Coronary artery (tissue), 2 donors: ENCODE measurements at places on chromosomes 7 and 10.

DNA sequence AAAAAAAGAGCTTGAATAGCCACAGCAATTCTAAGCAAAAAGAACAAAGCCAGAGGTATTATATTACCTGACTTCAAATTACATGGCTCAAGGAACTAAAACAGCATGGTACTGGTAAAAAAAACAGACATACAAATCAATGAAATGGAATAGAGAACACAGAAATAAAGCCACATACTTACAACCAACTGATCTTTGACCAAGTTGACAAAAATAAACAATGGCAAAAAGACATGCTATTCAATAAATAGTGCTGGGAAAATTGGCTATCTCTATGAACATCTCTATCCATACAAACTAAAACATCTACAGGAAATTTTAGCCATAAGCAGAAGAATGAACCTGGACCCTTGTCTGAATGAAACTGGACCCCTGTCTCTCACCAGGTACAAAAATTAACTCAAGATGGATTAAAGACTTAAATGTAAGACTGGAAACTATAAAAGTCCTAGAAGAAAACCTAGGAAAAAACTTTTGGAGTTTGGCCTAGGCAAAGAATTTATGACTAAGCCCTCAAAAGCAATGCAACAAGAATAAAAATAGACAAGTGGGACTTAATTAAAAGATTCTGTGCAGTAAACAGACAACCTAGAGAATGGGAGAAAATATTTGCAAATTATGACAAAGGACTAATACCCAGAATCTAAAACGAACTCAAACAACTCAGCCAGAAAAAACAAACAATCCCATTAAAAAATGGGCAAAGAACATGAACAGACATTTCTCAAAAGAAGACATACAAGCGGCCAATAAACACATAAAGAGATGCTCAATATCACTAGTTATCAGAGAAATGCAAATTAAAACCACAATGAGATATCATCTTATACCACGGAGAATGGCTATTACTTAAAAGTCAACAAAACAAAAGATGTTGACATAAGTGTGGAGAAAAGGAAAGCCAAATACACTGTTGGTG, 72.8 kb upstream of the DDC start:
- no peak for DNase-seq

DNA sequence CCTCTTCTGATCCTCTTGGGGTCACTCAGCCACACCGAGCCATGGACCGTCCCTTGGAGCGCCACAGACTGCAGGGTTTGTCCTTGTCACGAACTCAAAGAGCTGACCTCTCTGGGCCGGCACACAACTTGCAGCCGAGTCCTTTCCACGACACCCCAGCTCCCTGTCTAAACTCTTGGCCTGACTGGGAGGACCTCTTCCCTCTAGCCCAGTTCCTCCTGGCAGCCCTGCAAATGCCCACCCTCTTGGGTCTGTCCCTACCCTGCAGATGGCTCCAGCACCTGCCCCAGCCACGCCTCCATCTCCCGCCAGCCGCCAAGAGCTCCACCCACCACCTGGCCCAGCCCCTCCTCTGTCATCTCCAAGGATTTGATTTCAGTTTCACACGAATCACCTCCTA, 339.2 kb downstream of the DNAJB6 start:
- DNase-seq, result peak; percentile 55

DNA sequence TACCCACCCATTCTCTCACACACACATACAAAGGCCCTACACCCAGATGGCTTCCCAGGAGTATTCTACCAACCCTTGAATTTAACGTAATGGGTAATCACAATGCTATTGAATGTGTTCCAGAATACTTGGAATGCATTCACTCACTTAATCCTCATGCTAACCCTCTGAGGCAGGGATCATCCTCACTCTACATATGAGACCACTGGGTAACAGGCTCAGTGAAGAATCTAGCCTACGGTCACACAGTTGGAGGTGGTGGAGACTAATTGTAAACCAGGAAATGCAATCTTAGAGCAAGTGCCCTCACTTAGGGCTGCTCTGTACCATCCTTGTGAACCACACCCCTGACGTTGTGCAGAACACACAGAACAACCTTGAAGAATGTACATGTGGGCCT, 87.5 kb downstream of the PPP1R3C start:
- no peak for DNase-seq

GRCh38 chr7:8217200-8218068, 44.5 kb downstream of the ICA1 start:
- DNase-seq, result no peak

- DNase-seq, result no peak
Observed at GRCh38 chr10:22690614-22691431, 23.6 kb downstream of the PIP4K2A start.

DNA sequence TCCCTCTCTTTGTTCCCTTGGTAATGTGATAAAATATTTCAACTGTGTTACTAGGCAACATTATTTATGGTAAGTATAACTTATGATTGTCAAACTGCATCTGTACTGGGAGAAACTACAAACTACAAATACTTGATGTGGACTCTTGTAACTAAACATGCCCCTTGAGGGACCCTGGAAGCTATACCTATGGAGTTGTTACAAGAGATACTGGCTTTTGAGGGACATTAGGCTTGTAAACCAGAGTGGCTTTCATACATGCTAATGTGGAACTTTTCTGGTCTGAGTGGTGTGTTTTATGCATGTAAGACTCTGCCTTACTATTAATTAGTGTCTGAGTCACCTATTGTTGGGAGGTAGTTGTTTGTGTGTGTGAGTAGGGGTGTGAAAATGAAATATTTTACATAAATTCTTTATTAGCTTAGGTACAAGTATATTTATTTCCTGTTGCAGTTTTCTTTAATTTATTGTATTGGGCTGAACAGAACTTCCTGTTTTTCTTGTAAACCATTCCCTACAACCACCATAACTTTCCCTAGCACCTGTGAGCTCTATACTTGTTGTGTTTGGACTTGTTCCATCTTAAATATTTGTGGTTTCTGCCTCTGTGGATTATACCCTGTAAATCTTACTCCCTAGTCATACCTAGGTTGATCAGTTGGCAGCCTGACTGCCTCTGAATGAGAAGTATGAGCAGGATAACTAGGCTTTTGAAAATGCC, 49.8 kb downstream of the STK31 start:
- DNase-seq, result no peak

GRCh38 chr10:69649786-69650550, 19.9 kb downstream of the FAM241B start:
- no peak for DNase-seq

DNA sequence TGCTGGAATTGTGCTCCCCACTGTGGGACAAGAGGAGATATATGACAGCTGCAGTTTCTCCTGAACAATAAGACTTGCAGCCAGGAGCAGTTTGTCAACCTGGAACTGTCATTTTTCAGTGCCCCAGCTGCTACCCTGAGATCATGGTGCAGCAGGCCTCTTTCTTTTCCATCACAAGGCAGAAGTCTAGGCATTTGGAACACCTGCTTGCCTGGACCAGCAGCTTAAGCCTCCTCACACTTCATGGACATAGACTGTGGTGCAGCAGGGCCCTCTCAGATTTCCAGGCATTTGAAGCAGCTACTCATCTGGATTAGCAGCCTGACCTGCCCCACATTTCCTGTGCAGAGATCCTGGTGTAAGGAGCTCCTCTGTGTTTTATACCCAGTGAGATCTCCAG, 450.7 kb upstream of the TEX47 start:
- DNase-seq, result no peak

- peak; percentile 65 for DNase-seq
Observed at GRCh38 chr7:2736411-2736914, 48.5 kb downstream of the AMZ1 start.

DNA sequence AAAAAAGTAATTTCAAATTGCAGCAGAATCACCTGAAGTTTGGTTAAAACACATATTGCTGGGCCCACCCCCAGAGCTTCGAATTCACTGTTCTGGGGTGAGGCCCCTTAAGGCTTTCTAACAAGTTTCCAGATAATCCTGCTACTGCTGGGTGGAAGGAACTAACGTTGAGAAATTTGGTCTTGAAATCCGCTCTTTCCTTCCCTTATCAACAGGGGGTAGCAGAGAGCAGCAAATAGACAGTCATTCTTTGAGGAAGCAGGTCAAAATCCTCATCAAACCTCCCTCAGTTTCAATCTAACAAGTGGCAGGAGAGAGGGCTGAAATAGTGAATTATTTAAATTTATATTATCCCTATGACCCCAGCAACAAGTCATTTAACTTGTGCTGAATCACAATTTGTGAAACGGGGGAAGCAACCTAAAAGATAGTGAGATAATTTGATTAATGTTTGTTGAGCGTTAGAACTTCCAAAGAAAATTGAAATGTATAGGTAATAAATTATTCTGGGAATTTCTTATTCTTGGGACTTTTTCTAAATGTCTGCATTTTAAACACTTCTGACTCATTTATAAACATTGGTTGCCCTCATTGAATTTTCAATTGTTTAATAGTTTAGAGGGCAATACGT, 21.7 kb upstream of the MALSU1 start:
- no peak for DNase-seq

DNA sequence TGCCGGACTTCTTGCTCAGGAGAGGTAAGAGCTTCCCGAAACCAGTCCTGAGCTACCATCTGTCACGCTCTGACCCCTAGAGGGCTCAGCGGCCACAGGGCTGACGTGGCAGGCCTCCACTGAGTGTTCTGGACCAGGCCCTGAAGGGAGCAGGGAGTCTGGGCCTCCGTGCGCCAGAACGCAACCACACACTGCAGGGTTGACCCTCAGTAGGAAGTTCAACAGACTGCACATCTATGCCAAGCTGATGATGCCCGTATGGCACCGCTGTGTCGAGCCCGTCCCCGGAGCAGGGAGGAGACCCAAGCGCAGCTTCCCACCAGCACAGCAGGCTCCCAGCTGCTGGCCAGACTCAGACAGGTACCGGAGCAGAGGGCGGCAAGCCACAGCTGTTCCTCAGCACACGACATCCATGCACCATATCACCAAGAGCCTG, 39.2 kb downstream of the CAMK2B start:
- DNase-seq, result peak; percentile 55

DNA sequence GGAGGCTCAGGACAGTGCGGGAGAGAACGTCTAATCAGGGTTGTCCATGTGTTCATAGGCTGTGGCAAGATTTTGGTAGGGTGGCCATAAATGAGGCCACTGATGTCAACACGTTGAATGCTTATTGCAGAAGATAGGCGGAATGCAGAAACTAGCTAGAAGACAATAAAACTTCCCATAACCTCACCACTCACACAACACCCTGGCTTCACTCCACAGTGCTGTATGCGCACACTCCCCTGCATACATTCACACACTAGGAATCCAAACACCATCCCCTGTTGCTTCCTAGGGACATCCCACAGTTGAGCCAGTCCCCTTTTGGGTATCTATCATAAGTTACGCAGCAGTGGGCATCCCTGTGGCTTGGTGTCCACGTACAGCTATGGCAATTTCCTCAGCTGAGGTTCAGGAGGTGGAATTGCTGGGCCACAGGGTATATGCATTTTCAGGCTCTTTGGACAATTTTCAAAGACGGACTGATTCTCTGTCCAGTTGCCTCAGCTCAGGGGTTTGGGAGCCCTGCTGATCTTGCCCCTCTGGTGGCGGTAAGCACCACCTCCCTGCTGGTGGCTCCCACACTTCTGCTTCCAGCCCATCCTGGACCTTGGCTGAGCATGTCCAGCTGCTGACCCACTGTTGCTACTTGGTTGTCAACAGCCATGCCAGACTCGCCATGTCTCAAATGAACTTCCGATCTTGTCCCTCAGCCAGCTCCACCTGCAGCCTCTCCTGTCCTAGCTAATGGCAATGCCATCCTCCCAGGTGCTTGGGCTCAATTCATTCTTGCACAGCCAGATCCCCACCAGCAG, 36.4 kb downstream of the CDH23 start:
- DNase-seq, result peak; percentile 54

DNA sequence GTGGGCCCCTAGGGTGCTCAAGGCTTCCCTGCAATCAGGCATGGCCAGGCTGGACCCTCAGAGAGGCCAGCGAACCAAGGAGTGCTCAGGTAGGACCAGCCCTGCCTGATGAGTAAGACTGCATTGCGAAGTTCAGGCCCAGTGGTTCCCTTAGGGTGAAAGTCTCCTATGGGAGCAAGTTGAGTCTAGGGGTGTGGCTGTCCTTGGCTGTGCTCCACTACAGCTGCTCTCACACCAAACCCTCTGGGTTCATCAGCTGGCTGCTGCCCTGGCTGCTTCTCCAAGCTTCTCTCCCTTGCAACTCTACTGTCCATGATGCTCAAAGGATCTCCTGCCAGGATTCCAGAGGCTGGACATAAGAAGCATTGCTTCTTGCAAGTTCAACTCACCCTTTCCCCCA, 18.7 kb downstream of the FAM25A start:
- no peak for DNase-seq

DNA sequence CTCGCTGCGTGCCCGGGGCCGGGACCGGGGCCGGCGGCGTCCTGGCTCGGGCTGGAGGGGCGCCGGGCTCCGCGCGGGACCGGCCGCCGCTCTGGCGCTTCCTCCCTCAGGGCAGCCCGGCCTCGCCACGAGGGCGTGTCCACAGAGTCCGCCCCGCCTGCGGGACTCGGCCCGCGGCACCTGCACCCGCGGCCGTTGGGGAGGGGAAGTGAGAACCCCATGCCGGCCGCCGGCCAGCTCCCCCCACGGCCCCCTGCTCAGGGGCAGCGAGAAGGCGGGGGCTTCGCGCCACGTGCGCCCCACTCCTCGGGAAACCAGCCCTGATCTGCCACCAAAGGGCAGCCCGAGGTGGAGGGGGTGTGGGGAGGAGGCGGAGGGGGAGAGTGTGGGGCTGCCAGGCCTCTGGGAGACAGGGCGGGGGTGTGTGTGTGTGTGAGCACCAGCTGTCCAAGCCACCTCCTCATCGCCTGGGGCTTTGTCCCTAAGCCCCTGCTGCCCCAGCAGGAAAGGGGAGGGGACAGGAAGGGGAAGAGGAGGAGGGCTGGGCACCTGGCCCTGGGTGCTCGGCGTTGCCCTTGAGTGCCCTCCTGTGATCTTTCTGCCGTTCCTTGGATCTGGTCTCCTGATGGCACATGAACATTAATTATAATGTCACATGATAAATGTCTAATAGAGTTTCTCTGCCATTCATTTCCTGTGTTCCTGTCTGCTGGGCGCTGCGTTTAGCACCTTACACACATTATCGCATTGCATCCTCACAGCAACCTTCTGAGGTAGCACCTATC, at the start of gene PIK3AP1:
PIK3AP1 (minus strand) TSS at position 93 of the 785 bp plus-strand sequence. CDS start 120 bp downstream, outside the sequence.
- peak; percentile 74 for DNase-seq

DNA sequence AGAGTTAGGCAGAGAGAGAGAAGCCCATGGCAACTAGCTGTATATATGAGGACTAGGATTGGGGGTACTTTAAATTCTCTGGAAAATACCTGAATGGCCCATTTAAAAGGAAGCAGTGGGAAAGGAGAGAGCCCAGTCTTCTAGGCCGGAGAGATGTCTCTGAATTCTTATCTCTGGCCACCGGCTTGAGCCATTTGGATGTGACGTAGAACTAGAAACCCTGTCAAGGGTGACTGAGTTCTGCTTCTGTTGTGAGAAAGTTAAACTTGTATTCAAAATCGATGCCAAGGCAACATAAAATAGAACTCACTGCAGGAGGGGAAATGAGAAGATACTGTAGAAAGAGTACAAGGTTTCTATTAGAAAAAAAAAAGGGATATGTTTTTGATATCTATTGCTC, 6.3 kb upstream of the GSTK1 start:
- no peak for DNase-seq

GRCh38 chr10:74024600-74024999, 26.7 kb downstream of the VCL start:
- DNase-seq, result no peak

GRCh38 chr7:102153599-102153946, 133.1 kb upstream of the SH2B2 start:
- no peak for DNase-seq
